AG04449 (cell line): ENCODE measurements at places on chromosomes 2 and 18.

DNA sequence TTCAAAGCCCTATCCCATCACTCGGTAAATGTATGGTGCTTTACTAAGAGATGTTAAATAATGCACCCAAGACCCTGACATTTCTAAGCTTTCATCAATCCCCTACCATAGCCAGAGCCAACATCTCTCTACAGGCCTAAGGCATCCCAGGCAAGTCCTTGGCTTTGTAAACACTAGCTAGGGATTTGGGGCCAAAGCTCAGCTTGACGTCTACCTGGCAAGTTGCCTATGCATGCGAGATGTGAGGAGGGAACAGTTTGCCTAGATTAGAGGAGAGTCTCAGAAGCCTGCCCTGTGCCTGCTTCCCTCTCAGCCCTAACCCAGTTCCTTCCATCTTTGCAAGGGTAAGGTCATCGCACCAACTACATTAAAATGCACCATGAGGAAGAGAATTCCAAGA, 221.5 kb upstream of the NCKAP5 start:
- no peak for DNase-seq

- DNase-seq, result no peak
Measured at GRCh38 chr2:25366629-25367028, 24.9 kb upstream of the DNMT3A start.

- DNase-seq, result no peak
Measured at GRCh38 chr2:197700960-197701359, 4.2 kb upstream of the MARS2 start.

DNA sequence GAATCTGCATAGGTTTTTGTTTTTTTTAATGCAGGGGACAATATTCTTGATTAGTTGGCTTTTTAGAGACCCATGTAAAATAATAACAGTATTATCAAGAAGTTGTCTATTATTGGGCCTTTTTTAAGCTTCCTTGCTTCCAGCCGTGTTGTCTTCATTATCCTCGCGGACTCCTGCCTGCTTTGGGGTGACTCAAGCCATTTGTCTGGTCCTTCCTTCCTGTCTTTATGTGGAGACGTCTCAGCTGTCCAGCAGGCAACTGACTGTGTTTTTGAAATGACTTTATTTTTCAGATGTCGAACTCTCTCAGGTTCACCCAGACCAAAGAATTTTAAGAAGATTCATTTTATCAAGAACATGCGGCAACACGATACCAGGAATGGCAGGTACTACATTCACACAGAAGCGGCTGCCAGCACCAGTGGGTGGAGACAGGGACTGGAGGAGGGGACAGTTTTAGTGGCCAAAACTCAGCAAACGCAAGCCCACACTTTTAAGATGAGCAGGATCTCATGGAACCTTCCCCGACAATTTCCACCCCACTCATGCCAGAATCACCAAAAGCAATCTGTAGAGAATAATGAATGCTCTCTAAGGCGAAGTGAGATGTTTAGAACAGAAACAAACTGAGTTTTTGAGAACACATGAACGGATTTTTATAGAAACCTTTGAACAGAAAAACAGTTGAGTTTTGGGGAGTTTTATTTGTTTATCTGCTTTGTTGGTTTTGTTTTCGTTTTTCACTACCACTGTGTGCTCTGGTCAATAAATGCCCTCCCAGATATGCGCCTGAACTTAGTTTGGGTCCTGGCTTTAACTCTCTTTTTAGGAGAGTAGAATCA, 59.1 kb downstream of the CABLES1 start:
- no peak for DNase-seq

DNA sequence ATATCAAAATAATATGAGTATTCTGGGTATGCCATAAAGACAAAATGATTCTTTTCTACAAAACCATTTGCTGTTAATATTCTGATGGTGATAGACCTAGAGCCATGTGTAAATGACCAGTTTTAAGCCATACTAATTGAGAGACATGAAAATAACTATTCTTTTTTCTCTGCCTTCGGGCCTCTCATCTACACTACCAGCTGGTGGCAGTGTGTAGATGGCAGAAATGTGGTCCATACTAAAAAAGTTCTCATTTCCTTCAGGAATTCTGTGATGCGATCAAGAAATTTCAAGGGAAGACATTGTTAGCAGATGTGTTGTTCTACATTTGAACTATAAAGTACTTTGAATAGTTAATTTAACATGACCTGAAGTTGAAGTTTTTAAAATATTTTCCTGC, 485.2 kb downstream of the TRIB2 start:
- no peak for DNase-seq

- DNase-seq, result no peak
Measured at GRCh38 chr2:141386168-141386567, 744.6 kb downstream of the LRP1B start.

DNA sequence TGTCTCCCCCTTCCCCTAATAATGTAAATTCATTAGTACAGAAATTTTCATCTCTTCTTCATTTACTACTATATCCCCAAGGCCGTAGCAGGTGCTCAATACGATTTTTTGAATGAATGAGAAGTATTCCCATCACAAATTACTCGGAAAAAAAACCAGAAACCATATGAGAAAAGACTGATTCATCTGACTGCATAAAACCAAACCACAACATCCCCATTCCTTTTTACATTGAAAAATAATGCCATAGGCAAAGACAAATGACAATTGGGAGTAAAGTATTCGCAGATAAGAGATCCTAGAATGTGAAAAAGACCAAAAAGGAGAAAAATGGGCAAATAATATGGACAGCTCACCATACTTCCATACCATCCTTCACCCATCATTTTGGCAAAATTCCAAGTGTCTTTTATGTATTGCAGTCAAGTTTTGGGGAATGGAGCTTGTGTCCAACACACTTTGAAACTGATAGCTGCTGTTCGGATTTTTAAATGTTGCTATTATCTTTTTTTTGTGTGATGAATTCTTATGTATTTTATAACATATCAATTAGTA, 1.5 kb downstream of the ZC3H8 start:
- DNase-seq, result no peak

DNA sequence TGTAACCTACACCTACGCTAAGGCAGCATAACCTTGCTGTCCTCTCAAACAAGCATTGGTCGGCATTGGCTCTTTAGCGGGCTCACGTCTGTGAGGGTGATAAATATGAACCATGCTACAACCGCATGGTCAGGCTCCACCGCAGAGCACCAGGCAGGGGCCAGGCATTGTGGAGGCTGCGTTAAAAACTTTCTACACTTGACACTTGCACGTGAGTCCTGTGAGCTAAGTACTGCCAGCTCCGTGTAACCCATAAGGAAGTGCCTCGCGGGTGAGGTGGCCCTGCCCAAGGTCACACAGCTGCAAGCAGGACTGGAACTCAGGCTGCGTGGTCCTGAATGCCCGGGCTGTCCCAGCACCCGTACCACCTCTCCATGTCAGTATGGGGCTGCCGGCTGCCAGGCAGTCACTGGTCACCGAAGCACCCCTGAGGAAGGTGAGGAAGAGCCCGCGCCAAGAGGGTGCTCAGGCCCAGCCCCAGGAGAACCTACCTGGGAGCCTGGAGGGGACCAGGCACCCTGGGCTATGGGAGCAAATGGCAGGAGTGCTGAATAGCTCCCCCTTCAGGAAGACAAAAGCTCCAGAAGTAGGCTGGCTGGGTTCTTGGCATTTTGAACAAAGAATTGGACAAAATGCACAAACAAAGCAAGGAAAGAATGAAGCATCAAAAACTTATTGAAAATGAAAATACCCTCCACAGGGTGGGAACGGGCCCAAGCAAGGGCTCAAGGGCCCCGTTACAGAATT, 271.1 kb upstream of the RAB6C start:
- DNase-seq, result no peak

GRCh38 chr18:62396381-62396780, 71.3 kb downstream of the TNFRSF11A start:
- DNase-seq, result no peak

DNA sequence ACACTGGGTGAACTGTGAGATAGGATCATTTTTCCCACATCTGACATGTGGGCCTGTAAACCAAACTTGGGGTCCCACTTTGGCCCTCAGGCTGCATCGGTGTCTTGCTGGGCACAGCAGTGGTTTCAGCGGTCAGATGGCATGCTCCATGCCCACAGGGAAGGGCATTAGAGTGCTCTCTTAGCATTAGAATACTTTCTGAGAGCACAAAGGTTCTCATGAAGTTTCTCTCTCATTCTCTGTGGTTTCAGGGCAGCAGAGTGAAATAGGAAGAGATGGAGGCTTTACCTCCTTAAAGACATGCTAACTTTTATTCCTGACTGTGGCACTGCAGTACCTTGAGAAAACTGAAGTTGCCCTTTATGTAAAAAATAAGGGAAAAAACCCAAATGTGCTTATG, 36.6 kb upstream of the GATA6 start:
- DNase-seq, result no peak

DNA sequence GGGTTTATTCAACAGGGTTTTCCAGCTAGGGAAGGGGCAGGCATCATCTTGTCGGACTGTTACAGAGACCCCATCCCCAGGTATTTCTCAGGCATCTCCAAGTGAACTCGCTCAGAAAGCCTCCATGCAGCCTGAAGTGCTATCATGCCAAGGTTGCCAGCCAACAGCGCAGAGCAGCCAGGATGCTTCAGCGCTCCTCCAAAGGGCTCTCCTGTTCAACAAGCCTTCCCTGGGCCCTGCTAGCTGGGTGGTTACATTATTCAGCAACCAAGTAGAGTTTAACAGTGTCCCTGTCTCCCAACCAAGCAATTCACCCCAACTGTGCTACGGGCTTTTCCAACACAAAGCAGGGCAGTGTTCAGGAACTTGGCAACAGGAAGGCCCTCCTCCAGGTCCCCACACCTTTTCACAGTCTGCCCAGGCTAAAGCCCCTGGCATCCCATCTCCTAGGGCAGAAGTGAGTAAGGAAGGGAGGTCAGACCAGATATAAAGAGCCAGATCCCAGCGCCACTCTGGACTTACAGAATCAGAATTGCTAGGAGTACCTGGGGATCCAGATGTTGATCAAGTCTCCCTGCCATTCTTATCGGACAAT, 52.9 kb downstream of the ZBTB7C start:
- no peak for DNase-seq

GRCh38 chr2:6945087-6945813, 28.0 kb downstream of the RNF144A start:
- no peak for DNase-seq

DNA sequence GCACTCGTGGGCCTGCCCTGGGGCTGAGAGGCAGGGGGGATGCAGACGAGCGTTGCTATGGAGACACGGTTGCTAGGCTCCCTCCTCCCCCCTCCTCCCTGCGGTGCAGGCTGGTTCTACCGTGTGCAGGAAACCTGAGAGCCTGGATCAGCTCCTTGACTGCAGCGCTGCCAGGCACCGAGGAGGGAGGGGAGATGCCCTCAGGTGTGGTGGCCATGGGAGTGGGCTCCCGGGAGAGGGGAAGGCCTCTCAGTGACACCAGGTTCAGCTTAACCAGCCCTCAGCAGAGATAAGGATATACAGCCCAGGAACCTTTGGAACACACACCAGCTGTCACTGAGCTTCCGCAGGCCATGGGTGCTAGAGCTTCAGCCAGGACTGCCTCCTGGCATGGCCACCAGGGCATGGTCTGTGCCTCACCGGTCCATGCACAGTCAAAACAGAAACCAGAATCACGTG, 124.4 kb upstream of the PXDN start:
- DNase-seq, result no peak

DNA sequence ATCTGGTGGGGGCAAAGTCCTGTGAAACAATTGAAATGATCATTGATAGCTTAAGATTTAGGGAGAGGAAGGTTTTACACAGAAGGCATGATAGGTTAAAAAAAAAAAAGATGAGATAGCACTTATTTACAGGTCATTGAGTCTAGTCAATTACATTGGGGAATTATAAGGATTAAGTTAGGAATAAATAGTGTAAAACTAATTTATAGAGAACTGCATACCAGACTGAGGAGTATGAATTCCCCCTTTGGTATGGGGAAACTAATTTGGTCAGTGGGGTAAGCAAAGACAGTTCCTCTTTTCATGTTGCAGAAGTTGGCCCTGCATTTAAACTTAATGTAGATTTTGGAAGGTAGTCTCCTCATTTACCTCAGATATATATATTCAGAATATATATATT, 10.8 kb downstream of the GLS start:
- DNase-seq, result no peak

DNA sequence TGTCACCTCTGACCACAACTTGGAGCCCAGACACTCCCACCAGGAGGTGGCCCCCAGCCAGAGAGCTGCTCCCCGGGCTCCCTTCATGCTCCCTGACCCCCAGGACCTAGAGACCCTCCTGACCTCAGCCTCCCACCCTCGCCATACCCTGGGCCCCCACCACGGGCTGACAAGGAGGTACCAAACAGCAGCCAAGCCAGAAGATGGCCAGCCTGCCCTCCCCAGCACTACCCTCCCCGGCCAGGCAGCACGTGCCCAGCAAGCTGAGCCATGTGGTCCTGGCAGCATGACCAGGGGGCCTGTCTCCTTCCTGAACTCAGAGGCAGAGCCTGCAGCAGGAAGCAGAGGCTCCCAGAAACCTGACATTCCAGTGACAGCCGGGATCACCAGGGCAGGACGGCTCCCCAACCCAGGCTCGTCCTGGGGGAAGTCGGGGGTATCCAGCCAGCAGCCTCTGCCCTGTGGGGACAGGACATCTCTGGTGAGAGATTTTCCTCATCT, 69.4 kb upstream of the GPC1 start:
- no peak for DNase-seq
